ENCODE measurements at places on chromosomes 16 and 17.

GRCh38 chr17:2095536-2095910, 40.6 kb downstream of the HIC1 start:
- DNase-seq: no peak

- DNase-seq: no peak
These were observed 611.4 kb upstream of the CDH5 start for GRCh38 chr16:65754820-65755691.

GRCh38 chr16:86555704-86556075, 655 bp upstream of the MTHFSD start:
- no peak for DNase-seq

GRCh38 chr17:82036634-82037091, 834 bp downstream of the DCXR start:
- no peak for DNase-seq

GRCh38 chr16:30407102-30407803, at the start of gene ZNF771:
TSS of gene ZNF771 (plus strand) at chr16:30407606. CDS start at chr16:30408054, 448 bp downstream.
- DNase-seq: peak; percentile 84

DNA sequence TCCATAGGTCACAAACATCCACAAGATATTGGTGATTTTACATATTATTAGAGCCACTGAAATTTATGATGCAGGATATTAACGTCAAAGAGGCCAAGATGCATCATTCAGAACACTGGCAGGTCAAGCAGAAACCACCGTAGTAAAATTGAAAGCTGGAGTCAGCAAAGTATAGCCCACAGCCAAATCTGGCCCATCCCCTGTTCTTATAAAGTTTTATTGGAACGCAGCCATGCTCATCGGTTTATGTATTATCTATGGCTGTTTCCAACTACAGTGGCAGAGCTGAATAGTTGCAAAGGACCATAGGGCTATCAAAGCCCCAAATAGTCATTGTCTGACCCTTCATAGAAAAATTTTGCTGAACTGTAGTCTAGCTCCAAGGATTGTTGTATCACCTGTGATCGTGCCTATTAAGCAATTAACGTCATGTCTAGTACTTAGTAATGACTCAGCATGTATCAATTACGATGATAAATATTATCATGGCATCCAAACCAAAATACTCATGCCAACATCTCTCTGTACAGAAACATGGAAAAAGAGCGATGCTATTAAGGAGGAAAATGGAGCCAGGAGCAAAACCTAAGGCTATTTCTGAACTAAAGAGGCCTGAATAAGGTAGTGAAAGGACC, 165.6 kb downstream of the IRX3 start:
- no peak for DNase-seq
